ENCODE measurements at places on chromosomes 6 and 20.

DNA sequence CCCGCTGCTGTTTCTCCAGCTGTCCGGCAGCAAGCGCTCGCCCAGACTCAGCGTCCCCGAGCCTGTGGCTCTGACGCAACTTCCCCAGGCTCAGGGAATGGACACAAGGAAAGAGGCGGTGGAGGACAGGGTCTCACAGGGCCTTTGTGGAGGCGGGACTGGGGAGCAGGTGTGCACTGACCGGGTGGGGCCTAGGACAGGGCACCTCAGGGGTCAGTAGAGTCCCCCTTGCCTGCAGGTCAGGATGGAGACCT is 20.0 kb downstream of the LAMA5 start:
- DNase-seq, result no peak

DNA sequence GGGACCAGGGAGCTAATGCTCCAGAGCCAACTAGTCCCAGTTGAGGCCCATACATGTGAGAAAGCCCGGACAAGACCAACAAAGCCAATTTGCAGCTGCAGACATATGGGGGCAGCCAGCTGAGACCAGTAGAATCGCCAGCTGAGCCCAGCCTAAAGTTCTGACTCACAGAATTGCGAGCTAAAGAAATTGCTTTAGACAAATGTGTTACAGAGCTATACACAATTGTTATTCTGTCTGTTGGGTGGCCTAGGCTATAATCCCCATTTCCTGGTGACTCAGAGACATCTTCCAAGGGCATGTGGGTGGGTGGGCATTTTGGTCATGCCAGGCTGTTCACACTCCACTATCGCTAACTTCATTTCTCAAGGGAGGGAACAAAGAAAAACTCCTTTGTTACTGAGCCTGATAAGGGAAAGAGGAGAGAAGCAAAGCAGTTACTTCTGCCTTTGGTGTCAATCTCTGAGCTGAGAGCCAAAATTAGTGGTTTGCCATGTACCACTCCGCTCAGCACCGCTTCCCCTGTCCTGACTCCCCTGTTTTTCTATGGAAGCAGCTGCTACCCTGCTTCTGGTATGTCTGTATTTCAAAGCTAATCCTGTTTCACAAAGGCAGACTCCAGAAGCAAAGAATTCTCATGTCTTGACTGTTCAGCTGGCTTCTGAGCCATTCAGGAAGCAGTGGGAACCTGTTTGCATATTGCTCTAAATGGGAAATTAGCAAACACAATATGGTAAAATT is 26.1 kb downstream of the SCP2D1 start:
- no peak for DNase-seq

GRCh38 chr6:127302728-127303660 is 36.3 kb downstream of the RNF146 start:
- DNase-seq, result peak; percentile 10

DNA sequence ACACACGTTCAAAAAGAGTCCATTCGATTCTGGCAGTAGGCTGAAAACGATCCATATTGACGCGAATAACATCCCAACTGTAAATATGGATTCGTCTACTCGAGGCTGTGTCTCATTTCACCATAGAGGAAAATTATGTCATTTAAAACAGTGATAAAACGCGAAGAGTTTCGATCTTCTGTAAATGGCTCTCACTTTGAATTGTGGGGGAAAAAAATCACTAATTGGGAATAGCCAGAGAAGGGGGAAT is 845 bp upstream of the MARCKS start:
- DNase-seq, result no peak

- DNase-seq, result no peak
Observed at GRCh38 chr20:35171753-35172433, at the start of gene PROCR. TSS of gene PROCR (plus strand) at chr20:35172072. CDS start at chr20:35172155, 83 bp downstream.

DNA sequence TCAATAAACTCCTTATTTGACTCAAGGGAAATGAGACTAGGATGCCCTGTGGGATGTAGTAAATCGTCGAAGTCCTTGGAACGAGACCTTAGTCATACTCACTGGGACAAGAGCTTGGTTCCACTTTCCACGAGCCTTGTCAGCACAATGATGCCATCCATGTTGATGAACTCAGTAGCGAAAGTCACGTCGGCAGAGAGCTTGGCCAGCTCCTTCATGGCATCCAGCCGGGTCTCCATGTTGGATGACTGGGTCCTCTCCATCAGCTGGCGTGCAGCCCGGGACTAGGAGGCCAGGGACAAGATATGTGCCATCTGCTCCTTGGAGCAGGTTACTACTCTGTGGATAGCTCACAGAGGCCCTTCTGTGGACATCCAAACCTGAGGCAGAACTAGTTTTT is 17.5 kb downstream of the ELMO2 start:
- DNase-seq, result no peak

DNA sequence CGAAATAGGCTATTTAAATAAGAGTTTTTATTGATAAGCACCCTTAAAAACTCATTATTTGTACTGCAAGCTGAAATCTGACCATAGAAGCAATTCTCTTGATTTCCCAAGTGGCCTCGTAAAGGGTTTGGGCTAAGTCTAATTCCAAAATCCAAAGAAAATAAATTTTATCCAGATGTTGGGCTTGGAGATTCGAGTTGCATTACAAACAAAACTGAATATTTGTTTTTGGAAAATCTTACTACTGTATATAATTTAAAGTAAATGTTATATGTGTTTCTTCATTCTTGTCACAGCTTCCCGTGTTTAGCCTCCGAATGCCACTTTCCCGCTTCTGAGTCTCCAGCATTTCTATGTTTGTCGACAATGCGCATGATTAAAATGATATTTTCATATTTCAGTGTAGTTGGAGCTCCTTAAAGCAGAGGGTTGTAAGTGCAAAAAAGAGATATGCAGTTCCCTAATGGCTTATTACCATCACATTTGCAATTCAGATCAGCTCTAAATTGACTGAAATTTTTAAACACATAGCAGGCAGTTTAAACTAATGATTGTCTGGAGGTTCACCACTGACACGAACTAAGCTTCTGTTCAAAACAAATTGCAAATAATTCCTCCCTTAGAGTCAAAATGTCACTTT is 47.0 kb downstream of the PRL start:
- no peak for DNase-seq

DNA sequence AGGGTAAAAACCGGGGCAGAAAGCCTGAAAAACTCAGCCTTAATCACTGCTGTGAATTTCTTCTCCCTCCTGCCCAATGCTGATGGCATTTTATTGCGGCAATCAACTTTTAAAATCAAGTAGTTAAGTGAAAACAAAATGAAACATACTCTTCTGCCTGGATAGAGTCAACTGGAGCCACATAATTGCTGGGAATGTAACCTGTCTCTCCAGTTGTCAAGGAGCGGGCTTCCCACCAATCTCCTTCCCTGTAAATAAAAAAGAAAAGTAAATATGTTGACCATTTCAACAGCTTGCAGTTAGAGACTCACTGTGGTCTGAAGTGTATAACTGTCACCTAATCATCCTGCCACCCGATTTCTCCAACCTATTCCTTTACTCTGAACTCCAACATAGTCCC is 102.1 kb upstream of the TRAF3IP2 start:
- no peak for DNase-seq

- DNase-seq, result no peak
Observed at GRCh38 chr6:5497896-5498578, 236.7 kb downstream of the FARS2 start.

DNA sequence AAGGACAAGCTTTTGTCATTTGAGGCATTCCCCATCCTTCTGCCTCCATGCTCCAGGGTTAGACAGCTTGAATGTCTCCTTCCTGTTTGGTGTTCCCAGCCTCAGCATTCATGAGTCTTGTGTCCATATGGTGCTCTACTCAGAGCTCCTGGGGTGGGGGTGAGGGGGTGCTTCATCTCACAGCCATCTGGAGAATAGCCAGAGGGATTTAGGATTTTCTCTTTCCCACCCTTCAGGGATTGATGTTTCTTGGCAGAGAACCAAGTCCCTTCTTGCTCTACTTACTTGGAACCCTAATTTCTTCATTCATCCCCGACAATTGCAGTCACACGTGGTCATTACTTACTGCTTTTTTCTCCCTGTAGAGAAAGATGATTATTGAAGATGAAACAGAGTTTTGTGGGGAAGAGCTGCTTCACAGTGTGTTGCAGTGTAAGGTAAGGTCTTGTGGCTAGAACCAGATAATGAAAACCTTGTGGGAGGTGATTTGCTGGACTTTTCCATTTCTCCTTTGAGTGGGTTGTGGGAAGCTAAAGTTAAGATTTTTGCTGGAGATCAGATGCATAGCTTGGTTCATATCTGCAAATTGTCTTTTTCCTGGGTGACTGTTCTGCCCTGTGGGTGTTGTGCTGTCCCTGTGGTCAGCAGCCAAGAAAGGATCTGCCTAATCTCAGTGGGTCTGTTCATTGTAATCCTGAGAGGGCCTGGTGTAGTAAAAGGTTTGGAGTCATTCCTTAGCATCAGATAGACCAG is 18.6 kb downstream of the CMTR1 start:
- DNase-seq, result no peak

- no peak for DNase-seq
Observed at GRCh38 chr6:41937861-41938574, 3.6 kb downstream of the CCND3 start.

DNA sequence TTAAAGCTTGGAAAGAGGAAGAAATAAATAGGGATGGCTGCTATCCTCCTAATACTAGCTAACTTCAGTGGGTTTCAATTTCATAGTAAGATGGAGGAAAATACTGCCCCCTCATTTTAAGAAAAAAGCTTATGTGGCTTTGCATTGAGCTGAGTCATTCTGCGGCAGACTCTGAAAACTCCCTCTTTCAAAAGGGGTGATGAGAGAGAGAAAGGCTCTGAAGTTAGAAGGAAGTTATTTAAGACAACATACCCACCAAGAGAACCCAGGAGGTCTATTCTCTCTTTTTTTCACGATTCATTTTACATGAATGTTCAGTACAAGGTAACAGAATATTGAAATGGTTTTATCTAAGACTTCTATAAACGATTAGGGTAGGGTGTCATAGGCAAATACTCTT is 4.5 kb downstream of the PRDM13 start:
- no peak for DNase-seq

DNA sequence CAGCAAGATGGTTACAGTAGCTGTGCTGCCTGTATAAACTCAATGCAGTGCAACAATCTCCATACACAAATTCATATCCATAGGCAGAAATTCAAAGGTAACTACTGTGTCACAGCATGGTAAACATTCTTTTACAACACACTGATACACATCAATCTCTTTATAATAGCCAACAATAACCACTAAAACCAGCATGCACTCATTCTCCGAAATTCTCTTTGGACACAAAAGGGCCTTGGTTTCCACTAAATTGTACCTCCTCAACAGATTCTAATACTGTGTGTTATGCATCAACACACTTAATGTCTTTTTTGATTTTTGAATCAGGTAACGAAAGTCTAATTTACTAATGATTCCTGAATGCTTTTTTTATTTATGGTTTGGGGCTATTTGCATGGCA is 1323.7 kb downstream of the GRIK2 start:
- DNase-seq, result no peak

DNA sequence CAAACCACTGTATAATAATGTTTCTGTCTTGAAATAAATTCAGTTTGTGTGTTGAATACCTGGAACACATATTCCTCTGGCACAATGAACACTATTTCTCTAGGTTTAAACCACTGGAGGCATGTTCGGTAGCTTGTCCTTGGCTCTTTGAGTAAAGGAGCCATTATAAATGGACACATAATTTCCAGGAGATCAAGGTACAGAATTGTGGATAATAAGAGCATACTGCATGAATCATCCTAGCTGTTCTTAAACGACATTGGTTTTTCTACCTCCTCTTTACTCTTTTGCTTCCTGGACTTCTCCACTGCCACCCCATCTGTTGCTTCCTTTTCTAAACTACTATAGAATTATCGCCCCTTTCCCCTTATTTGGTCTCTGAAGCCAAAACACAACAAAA is 1.2 kb downstream of the CENPW start:
- DNase-seq, result no peak

GRCh38 chr20:58604128-58604881 is 46.8 kb upstream of the STX16 start:
- DNase-seq, result no peak

GRCh38 chr6:160178271-160178670 is 56.7 kb downstream of the SLC22A1 start:
- DNase-seq, result no peak

DNA sequence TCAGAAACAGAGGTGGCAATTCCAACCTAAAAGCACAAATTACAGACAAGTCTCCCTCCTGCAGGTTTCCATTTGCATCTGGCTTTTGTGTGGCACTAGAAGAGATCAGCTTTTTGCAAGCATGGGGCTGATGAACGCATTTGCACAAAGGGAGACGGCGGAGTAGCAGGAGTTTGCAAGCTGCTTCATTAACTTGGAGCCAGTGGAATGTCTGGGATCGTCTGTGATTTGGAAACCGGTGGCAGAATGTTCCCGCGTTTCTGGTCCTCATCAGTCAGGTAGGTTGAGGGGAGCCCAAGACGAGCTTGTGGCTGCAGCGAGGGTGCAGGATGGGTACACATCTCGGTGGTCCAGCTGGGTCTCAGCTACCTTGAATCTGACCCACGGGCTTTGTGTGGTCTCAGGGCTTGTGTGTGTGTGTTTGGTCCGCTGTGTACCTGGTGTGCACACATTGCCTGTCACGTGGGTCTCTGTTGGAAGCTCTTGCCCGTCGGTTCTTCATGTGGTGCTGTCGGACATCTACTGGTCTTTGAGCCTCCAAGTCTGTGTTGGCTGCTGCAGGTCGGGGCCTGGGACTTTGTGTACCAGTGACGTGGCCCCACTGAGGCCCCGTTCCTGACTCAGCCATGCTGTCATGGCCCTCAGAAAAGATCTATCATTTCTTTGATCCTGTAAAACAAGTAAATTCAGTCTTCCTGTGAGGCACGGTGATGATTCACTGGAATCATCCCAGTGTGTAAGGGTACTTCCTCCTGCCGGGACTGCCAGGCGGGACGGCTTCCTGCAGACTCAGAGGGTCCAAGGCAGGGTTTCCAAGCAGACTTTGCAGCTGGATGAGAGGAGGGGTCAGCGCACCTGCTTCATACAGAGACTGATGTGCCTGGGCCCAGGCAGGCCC is 12.4 kb upstream of the MYT1 start:
- DNase-seq, result no peak

GRCh38 chr6:108118810-108119768 is 44.5 kb upstream of the OSTM1 start:
- DNase-seq, result no peak

- DNase-seq, result no peak
Observed at GRCh38 chr6:14038467-14039437, 78.8 kb upstream of the CD83 start.

- DNase-seq, result no peak
Observed at GRCh38 chr6:7148100-7148822, 40.5 kb downstream of the RREB1 start.

GRCh38 chr6:170236131-170236836 is 54.6 kb downstream of the DLL1 start:
- no peak for DNase-seq

DNA sequence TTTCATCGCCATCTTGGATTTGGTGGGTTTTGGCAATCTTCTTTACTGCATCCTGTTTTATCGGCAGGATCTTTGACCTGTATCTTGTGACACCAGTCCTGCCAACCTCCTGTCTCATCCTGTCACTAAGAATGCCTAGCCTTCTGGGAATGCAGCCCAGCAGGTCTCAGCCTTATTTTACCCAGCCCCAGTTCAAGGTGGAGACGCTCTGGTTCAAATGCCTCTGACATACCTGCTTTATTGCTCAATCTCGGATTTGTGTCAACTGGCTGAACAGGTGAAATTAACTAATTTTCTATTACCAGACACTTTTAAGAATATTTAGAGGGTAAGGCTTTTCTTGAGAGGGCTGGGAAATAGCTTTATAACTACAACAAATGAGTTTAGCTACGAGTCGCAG is 102.5 kb downstream of the SASH1 start:
- DNase-seq, result no peak

Measured in stimulated activated CD4-positive, alpha-beta T cell treated with anti-CD3 and anti-CD28 coated beads, Interleukin-4, amount 100 ng/mL, for 48 hours (primary cell).